ENCODE measurements at places on chromosomes 7 and 10. TPM values are rescaled to one million over a fixed set of nuclear protein-coding genes. Genes with fewer than 3 reads are reported as not detected.

ASNS gene
- polyA plus RNA-seq: 114 TPM

LOXL4 gene
- not detected for polyA plus RNA-seq

GHRHR gene
- polyA plus RNA-seq: not detected

ZNF789 gene
- 8.4 TPM for polyA plus RNA-seq

H2BK1 gene
- polyA plus RNA-seq: not detected

IKZF1 gene
- polyA plus RNA-seq: not detected

POT1 gene
- polyA plus RNA-seq: 26.0 TPM

ZEB1 gene
- polyA plus RNA-seq: 26.9 TPM

NXPH1 gene
- 4.6 TPM for polyA plus RNA-seq

INSYN2A gene
- 0.60 TPM for polyA plus RNA-seq

UCN3 gene
- polyA plus RNA-seq: not detected

C10orf95 gene
- polyA plus RNA-seq: not detected

GFRA1 gene
- 12.0 TPM for polyA plus RNA-seq

TFPI2 gene
- not detected for polyA plus RNA-seq

WNT8B gene
- not detected for polyA plus RNA-seq

TRIM74 gene
- not detected for polyA plus RNA-seq

RAMP3 gene
- 0.86 TPM for polyA plus RNA-seq

RET gene
- polyA plus RNA-seq: 28.6 TPM

TYSND1 gene
- 2.1 TPM for polyA plus RNA-seq

MMD2 gene
- polyA plus RNA-seq: 0.27 TPM

PLXNA4 gene
- polyA plus RNA-seq: 4.0 TPM

FASTK gene
- polyA plus RNA-seq: 1.9 TPM

CALHM3 gene
- polyA plus RNA-seq: not detected

PDCD4 gene
- 126 TPM for polyA plus RNA-seq

RAB18 gene
- polyA plus RNA-seq: 241 TPM

NEUROD6 gene
- polyA plus RNA-seq: 0.11 TPM

PRKAG2 gene
- polyA plus RNA-seq: 22.2 TPM

DIP2C gene
- 13.2 TPM for polyA plus RNA-seq

SUGCT gene
- 1.4 TPM for polyA plus RNA-seq

NRCAM gene
- polyA plus RNA-seq: 522 TPM

PIP4K2A gene
- 28.9 TPM for polyA plus RNA-seq

GNAI1 gene
- 250 TPM for polyA plus RNA-seq

TMEM178B gene
- 7.2 TPM for polyA plus RNA-seq

CPA2 gene
- polyA plus RNA-seq: not detected

TMEM196 gene
- polyA plus RNA-seq: not detected

SLF2 gene
- 4.8 TPM for polyA plus RNA-seq

NPTX2 gene
- polyA plus RNA-seq: 15.1 TPM

SPAG6 gene
- polyA plus RNA-seq: not detected

TMEM139 gene
- 2.9 TPM for polyA plus RNA-seq

THAP5 gene
- 34.2 TPM for polyA plus RNA-seq

OR2A12 gene
- not detected for polyA plus RNA-seq

WDFY4 gene
- polyA plus RNA-seq: not detected

ZNF487 gene
- 10.0 TPM for polyA plus RNA-seq

ANKRD22 gene
- polyA plus RNA-seq: not detected

CH25H gene
- polyA plus RNA-seq: not detected

GJD4 gene
- not detected for polyA plus RNA-seq

EBF3 gene
- 12.1 TPM for polyA plus RNA-seq
